ENCODE measurements at places on chromosomes 12 and 14.

DNA sequence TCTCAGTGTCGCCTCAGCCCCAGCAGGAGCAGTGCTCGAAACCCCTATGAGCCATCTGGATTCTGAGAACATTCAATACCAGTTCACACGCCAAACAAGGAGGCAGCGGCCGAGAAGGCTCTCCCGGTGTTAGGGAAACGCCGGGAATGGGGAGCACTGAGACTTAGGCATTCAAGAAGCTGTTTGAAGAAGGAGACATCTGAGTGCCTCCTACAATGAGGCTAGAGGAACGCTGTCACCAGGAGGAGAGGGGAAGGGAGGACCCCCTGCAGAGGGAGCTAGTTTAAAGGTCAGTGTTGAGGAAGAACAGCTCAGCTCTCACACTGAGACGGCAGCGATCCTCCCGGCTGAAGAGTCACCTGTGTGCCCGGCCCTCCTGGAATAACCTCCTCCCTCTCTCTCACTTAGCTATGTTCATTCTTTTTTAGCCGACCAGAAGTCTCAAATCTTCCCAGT lies 69.9 kb downstream of the SERPINA3 start:
- no peak for DNase-seq

DNA sequence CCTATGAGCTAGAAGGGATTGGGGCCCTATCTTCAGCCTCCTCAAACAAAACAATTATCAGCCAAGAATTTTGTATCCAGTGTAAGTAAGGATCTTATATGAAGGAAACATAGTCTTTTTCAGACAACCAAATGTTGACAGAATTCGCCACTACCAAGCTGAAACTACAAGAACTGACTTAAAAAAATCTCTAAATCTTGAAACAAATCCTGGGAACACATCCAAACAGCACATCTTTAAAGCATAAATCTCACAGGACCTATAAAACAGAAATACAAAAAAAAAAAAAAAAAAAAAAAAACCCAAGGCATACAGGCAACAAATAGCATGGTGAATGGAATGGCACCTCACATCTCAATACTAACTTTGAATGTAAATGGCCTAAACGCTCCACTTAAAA lies 41.3 kb upstream of the LMNTD1 start:
- DNase-seq = no peak

GRCh38 chr14:101552786-101553231 lies 8.5 kb upstream of the DIO3 start:
- DNase-seq = no peak

- peak; percentile 80 for DNase-seq
These were observed 25.7 kb downstream of the RAB21 start for GRCh38 chr12:71780237-71780822.

- no peak for DNase-seq
These were observed 90.0 kb upstream of the TMEM263 start for GRCh38 chr12:106865683-106866082.

- DNase-seq = peak; percentile 53
These were observed 67.6 kb upstream of the CDKN3 start for GRCh38 chr14:54329082-54329695.

DNA sequence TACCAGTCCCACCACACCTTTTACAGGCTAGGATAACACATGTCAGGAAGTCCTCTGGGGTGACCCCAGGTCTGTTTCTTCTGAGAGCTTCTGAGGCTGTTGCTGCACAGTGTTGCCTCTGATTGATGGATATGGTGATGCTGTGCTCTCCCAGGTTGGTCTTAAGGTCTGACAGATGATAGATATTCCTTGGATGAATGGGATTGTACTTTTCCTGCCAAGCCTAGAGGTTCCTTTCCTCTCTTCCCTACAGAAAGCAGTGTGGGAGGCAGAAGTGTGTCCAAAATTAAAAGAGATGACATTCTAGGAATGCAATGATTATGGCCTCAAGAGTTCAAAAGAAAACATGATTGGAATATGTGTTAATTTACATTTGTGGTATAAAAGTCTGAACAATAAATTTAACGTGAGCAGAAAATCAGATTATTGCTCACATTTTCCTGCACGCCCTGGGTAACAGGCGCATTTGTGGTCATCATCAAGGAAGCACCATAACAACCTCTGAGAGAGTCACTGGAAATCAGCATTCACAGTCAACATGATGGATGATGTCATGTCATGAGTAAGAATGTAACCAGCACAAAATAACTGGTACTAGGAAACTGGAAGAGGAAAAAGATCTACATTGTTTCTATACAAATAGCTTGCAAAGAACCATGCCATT lies 73.7 kb downstream of the BBS10 start:
- DNase-seq = peak; percentile 32

DNA sequence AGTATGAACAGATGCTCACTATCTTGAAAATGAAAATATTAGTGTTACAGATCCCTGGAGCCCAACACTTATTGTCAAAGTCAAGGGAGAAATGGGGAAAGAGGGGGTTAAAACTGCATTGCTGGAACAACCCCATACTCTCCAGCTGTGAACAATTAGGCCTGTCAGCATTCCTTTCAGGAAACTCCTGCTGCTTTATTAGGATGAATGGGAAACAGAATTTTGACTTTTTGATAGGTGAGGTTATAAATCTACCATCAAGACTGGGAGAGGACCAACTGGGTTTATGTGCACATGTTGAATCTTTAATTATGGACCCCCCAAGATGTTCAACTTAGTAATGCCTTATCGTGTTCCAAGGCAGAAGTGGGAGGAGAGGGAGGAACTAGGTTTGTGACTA lies 85.0 kb downstream of the TMTC1 start:
- DNase-seq = no peak

- no peak for DNase-seq
These were observed 13.2 kb downstream of the ATF7 start for GRCh38 chr12:53612978-53613377.

- no peak for DNase-seq
These were observed 28.0 kb downstream of the DAO start for GRCh38 chr12:108907839-108908351.

GRCh38 chr12:101459642-101460346 lies 15.3 kb upstream of the SPIC start:
- peak; percentile 13 for DNase-seq

- no peak for DNase-seq
These were observed 1.2 kb downstream of the VWF start for GRCh38 chr12:6123258-6123657.

DNA sequence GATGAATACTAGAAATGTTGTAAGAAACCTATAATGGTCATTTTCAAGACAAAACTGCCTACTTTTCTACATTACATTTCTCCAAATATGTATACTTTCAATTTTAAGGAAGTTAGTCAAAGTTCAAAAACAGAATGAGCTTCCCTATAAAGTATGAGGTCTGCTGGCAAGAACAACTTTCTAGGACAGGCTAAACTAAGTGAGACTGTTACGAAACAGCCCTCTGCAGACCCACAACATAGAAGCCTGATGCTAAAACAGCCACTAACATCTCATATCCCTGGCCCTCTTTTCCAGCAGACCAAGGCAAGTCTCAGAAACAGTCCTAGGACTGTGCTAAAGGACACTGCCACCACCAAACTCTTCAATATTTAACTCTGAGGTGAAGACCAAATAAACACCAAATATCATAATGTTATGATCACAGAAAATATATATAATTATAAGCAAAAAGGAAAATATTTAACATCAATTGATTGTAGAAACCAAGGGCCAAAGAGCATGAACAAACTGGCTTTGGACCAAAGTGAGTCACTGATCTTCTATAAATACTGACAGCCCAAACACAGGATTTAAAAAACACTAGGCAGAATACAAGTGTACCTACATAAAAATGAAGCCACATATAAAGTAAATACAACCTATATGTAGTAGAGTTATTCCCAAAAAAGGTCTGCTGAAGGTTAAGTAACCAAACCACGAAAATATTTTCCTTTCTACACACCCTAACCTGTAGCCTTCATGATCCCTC lies 27.7 kb downstream of the PPP4R3A start:
- peak; percentile 1 for DNase-seq

DNA sequence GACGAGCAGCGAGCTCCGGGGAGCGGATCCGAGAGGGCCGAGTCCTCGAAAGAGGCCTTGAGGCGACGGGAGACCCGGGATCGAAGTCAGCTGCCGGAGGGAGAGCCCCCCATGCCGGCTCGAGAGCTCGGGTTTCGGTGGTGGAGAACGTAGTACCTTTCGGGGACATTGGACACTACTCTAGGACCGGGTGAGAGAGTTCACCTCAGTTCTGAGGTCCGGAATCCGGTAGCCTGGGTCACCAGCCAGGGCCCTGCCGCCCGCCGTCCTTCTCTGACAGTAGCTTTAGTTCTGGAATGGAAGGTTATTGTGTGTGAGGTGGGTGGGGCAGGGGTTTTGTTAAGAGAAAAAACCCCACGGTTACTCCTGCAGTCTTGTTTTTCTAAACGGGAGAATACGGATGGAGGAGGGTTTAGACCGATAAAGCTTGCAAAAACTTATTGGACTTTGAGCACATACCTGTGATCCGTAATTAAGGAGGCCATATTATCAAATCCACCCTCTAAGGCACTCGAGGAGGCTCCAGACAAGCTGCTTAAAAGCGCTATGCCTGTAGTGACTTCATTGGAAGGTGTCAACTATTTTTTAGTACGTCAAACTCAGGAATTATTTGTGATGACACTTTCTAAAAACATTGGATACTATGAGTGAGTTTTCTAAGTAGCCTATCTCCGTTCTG lies 765 bp downstream of the SCYL2 start:
- DNase-seq = peak; percentile 69

- peak; percentile 42 for DNase-seq
These were observed 117.4 kb downstream of the DAD1 start for GRCh38 chr14:22471545-22472121.

- DNase-seq = no peak
These were observed 60.8 kb downstream of the R3HDM2 start for GRCh38 chr12:57370072-57370471.

DNA sequence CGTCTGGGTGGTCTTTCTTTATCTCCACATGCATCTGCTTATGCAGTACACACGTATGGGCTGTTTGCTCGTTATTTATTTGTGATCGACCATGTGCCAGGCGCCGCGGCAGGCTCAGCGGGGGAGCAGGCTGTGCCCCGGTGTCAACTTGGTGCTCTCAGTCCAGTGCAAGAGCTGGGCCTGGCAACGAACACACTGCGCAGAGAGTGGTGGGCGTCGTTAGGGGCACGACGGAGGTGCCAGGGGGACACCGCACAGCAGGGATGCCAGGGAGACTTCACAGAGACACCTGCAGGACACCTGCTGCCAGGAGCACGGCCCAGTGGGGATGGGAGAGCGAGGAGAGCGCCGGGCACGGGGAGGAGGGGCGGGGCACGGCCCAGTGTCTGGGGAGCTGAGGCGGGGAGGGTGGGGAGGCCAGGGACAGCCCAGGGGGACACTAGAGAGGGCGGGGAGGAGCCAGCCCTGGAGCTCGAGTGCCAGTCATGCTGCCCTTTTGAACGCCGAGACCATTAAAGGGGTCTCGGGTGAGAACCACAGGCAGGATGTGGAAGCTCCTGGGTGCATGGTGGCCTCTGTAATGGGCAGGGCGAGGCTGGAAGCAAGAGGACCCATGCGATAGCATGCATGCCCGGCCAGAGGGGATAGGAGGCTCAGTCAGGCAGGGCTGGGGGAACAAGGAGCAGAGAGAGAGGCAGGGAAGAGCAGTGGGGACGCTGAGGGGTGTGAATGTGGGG lies 652 bp upstream of the LRCOL1 start:
- DNase-seq = no peak

GRCh38 chr12:48788854-48789775 lies at the start of gene ADCY6:
ADCY6 (minus strand) TSS chr12:48789089; CDS start chr12:48783434, 5,655 bp downstream.
- peak; percentile 59 for DNase-seq

GRCh38 chr12:54162741-54163140 lies 26.0 kb downstream of the SMUG1 start:
- no peak for DNase-seq

- DNase-seq = peak; percentile 60
These were observed 71.1 kb downstream of the PTPRR start for GRCh38 chr12:70849265-70849960.

DNA sequence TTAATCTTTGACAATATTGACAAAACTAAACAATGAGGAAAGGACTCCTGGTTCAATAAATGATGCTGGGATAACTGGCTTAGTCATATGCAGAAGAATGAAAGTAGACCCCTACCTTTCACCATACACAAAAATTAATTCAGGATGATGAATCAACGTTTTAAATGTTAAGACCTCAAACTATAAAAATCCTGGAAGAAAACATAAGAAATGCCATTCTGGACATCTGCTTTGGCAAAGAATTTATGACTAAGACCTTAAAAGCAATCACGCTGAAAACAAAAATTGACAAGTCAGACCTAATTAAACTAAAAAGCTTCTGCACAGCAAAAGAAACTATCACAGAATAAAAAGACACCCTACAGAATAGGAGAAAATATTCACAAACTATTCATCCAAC lies 97.4 kb downstream of the LMNTD1 start:
- DNase-seq = no peak

DNA sequence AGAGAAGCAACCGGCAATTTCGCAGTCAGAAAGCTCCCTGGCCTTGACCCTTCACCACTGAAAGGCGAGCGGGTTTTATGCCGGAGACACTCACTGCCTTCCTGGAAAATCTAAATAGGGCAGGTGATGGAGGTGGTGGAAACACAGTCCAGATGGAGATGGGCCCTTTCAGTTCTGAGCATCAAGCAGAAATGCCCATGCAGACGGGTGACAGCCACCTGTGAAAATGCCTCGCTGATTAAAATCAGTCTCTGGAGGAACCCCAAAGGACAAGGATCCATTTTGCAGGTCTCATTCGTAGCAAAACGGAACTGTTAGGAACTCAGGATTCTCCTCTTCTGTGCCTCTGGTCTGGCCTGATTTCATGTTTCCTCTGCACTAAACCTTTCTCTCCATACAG lies 74.2 kb downstream of the FZD10 start:
- no peak for DNase-seq

- no peak for DNase-seq
These were observed 8.0 kb upstream of the CPNE6 start for GRCh38 chr14:24063263-24063836.

- DNase-seq = peak; percentile 25
These were observed 37.6 kb downstream of the CEP83 start for GRCh38 chr12:94421868-94422740.

DNA sequence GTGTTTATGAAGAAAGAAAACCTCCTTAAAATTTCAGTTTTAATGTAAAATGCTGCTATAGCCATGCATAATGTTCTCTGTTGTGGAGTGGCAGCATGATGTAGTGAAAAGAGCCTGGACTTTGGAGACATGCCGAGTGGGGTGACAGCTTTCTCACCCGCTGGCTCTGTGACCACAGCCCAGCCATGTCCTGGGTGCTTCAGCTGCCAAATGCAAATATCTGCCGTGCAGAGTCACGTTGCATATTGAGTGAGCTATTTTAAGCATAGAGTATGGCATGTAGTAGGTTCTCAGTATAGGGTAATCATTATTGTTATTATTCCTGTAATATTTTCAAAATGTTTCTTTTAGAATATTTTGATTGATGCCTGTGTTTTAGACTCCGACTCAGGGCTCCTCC lies 15.5 kb upstream of the TCTN2 start:
- no peak for DNase-seq

GRCh38 chr12:76927170-76927784 lies 48.5 kb upstream of the CSRP2 start:
- peak; percentile 76 for DNase-seq

GRCh38 chr12:106416273-106416672 lies 58.7 kb downstream of the POLR3B start:
- no peak for DNase-seq

- no peak for DNase-seq
These were observed 763.9 kb upstream of the LRFN5 start for GRCh38 chr14:40842816-40843215.

- DNase-seq = no peak
These were observed 64.9 kb downstream of the SPRING1 start for GRCh38 chr12:116672842-116673516.

GRCh38 chr12:48985475-48985897 lies 7.4 kb downstream of the WNT1 start:
- DNase-seq = no peak

GRCh38 chr12:2960390-2960956 lies 1.3 kb downstream of the TEAD4 start:
- no peak for DNase-seq

All from OCI-M1 (cell line).